ENCODE measurements at places on chromosomes 11 and 22.

GRCh38 chr11:109795234-109795633 is 298.0 kb upstream of the ZC3H12C start:
- no peak for DNase-seq

DNA sequence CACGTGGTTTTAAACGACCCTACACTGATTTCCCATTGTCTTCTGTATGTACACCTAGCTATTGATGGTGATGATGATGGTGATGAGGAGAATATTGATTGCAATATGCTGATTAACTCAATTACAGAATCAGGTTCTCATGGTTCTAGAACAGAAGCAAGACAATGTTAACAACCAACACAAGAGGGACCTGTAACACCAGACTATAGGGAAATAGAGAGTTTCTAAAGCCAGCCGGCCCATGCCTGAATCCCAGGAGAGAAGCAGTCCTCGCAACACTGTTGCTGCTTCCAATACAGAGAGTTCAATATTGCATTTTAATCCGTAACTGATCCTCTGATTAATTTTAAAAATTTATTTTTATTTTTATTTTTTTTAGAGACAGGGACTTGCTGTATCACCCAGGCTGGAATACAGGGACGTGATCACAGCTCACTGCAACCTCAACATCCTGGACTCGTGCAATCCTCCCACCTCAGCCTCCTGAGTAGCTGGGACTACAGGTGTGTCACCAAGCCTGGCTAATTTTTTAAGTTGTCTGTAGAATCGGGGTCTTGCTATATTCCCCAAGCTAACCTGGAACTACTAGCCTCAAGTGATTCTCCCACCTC is 22.2 kb upstream of the UBASH3B start:
- peak; percentile 73 for DNase-seq

DNA sequence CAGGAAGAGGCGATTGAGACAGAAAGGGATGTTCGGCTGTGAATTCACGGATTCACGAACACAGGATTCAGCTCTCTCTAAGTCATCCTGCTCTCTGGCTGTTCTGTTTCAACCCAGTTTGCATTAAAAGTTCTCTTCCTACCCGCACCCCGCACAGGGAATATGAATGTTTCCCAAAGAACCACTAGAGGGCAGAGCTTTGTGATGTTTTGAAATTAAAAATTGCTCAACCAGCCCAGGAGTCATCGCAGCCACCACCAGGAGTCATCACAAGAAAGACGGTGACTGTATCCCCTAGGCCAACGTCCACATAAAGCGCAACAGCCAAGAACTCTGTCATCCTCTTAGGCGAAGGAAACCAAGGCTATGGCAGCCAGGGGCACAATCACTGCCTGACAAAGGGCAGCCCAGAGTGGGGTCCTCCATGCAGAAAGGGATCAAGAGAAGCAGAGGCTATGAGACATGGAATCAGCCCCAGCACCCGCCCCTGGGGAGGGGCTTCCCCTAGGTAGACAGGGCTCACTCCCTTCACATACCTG is 122.4 kb downstream of the WT1 start:
- DNase-seq, result peak; percentile 55

DNA sequence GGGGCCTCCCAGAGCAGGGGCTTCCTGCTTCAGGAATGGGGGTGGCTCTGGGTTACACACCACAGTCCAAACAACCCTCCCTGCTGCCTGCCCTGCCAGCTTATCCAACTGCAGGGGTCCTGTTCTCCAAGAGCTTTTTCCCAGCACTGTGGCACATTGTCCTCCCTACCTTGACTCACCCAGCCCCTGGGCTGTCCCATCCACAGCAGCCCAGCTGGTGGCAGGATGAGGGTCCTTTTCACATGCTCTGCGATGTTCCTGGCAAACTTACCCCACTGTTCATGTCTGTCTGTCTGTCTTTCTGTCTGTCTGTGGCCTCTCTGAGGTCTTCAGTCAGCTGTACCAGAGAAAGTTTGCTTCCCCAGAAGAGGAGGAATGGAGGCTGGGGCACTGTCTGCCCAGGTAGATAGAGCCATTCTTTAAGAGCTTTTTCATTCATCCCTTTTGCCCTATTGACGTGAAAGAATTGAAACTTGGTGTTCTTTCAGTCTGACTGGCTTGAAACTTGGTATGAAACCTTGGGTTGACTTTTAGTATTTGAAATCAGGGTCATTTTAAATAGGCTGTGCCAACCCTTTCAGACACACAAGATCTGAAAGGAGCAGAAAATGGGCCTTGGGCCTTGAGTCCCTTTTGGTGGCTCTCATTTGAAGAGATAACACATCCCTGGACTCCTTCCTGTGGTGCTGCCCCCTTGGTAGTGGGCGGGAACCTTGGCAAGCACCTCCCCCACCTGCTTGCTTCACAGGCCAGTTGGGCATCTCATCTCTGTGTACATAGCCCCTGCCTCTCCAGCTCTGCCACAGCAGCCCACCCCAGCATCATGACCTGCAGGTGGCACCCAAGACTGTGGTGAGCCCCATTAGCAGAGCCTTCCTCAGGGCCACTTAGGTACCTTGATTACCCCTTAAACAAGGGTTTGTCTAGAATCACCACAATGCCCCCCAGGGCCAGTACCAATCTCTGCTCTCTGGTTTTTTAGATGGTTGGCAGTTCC is 74.6 kb upstream of the SUSD2 start:
- DNase-seq, result peak; percentile 20

DNA sequence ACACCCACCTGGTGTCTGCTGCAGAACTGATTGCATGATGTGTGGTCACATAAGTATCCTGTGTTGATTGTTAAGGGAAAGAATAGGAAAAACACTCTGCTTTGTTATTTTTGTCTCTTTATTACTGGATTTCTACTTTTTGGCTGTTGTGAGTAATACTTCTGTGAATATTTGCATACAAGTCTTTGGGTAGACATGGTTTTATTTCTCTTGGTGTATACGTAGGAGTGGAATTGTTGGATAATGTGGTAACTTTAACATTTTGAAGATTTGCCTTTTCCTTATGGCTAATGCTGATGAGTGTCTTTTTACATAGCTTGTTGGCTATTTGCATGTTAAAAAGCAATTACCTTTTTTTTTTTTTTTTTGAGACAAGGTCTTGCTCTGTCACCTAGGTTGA is 13.1 kb downstream of the PPP6R3 start:
- no peak for DNase-seq

GRCh38 chr11:133762538-133762937 is 82.8 kb downstream of the SPATA19 start:
- DNase-seq, result no peak

All from neural progenitor cell (in vitro differentiated cells).